ENCODE measurements at places on chromosomes 7 and 10. TPM values are rescaled to one million over a fixed set of nuclear protein-coding genes. Genes with fewer than 3 reads are reported as not detected.

Gene HKDC1
- total RNA-seq: 0.80 TPM

Gene GDF2
- total RNA-seq: not detected

Gene ECHDC3
- total RNA-seq: 3.5 TPM

Gene TMEM236
- 0.02 TPM for total RNA-seq

Gene SPDYE1
- not detected for total RNA-seq

Gene PNLIPRP2
- total RNA-seq: not detected

Gene HYAL4
- total RNA-seq: 0.25 TPM

Gene POU6F2
- total RNA-seq: not detected

Gene NPY
- not detected for total RNA-seq

Gene PFKFB3
- 133 TPM for total RNA-seq

Gene CALML3
- not detected for total RNA-seq

Gene STEAP4
- not detected for total RNA-seq

Gene FAM24A
- not detected for total RNA-seq

Gene MORN4
- 5.3 TPM for total RNA-seq

Gene CYP3A4
- not detected for total RNA-seq

All from activated CD4-positive, alpha-beta T cell treated with anti-CD3 and anti-CD28 coated beads for 36 hours (primary cell).